NCI-H2107 (cell line): ENCODE measurements at places on chromosomes 1 and 21.

DNA sequence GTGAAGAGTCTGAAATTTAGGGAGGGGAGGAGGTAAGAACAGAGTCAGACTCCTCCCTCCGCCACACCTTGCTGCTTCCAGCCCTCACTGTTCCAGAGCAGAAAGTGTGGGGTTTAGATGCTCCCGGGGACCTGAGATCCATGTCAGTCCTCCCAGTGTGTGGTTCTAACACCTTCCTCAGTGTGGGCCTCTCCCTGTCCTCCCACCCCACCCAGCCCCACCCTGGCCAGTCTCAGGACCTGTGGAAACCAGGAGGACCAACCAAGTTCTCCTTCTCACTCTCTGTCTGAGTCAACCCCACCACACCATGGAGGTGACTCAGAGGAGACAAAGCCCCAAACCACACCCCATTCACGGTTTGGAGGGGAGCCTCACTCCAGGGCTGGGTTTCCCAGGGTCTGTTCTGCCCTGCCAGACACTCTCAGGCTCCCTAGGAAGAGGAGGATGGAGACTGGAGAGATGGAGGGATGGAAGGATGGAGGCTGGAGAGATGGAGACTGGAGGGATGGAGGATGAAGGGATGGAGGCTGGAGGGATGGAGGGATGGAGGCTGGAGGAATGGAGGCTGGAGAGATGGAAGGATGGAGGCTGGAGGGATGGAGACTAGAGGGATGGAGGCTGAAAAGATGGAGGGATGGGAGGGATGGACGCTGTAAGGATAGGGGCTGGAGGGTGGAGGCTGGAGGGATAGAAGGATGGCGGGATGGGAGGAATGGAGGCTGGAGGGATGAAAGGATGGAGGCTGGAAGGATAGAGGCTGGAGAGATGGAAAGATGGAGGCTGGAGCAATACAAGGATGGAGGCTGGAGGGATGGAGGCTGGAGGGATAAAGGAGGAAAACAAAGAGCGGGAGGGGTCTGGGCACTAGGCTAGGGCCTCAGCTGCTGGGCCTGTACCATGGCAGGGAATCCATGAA lies 100.9 kb upstream of the RUNX3 start:
- DNase-seq = no peak

- no peak for DNase-seq
Measured at GRCh38 chr1:152034654-152035538, 1.9 kb downstream of the S100A11 start.

- DNase-seq = no peak
Measured at GRCh38 chr21:31905503-31906451, 33.0 kb downstream of the HUNK start.

- peak; percentile 43 for DNase-seq
Measured at GRCh38 chr1:41891199-41891896, 27.4 kb downstream of the HIVEP3 start.

- DNase-seq = no peak
Measured at GRCh38 chr1:156740237-156740740, 599 bp downstream of the MRPL24 start.

GRCh38 chr1:177448036-177448615 lies 277.4 kb downstream of the BRINP2 start:
- no peak for DNase-seq
